NCI-H187 treated with DMSO at 0.1 percent for 48 hours (cell line): ENCODE measurements at places on chromosomes 1 and 21.

GRCh38 chr1:106843518-106843917 lies 213.0 kb upstream of the PRMT6 start:
- no peak for DNase-seq

DNA sequence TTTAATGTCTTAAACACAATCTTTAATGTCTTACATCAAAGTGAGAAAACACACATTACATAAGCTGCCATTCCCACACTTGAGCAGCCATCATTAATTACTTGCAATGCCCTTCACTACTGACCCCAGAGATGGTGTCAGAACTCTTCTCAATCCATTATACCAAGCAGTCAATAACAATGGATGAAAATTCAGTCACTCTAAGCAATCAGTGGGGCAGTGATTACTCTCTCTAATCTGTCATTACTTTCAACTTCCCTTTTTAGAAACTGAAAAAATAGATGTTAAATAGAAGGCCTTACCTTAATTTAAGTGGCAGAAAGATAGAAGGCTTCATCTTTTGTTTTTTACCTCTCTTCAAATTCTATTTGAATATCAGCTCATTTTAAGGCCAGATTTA lies 9.7 kb upstream of the FRRS1 start:
- no peak for DNase-seq

- no peak for DNase-seq
Observed at GRCh38 chr1:6443339-6444115, 19.0 kb downstream of the ESPN start.

DNA sequence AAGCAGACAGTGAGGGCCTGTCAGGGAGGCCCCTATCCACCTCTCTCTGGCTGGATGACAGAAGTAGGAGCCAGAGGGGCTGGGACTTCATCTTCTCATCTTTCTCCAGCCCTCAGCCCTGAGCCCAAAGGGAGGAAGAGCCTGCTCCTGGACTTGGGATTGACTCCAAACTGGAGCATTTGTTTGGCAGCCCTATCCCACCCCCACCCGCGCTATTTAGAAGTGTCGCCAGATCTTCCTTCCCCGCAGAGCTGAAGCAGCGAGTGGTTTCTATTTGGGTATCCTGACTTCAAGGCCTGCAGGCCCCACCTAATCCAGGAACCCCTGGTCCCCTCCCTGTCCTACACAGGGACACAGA lies 9.6 kb downstream of the NES start:
- DNase-seq, result no peak

DNA sequence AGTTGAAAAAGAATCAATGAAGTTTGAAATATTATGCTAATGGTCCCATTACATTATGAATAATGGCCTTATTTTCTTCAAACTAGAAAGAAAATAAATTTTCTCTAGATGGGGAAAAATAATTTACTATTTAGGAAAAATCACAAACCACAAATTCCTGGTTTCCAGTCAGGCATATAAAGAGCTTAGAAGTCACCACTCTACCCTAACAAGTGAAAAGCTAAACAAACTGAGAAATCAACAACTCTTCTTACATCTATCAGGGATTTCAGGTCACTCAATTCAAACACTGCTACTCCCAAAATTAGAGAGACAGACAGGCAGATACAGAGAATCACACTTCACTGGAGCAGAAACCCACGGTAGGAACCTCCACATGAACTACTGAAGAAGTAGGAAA lies 82.1 kb upstream of the LRRC7 start:
- DNase-seq, result no peak

GRCh38 chr1:178273707-178274410 lies 180.0 kb downstream of the RASAL2 start:
- no peak for DNase-seq

- DNase-seq, result no peak
Observed at GRCh38 chr1:11152755-11153154, 36.4 kb upstream of the ANGPTL7 start.

DNA sequence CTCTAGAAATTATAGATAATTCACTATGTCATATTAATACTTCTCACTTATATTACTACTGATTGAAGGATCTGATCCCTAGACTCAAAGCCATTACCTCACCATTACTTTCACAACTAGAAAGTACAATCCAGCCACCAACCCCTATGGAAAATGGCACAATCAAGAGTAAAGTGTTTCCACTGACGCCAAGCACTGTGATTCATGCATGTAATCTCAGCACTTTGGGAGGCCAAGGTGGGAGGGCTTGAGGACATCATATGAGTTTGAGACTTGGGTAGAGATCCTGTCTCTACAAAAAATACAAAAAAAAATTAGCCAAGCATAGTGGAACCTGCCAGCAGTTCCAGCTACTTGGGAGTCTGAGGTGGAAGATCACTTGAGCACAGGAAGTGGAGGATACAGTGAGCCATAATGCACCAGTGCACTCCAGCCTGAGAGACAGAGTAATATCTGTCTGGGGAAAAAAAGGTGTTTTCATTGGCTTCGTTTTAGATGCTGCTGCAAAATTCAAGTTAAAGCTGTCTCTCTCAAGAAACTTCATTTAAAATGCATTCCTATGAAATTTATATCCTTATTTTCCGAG lies 126.5 kb downstream of the AKT3 start:
- DNase-seq, result no peak

DNA sequence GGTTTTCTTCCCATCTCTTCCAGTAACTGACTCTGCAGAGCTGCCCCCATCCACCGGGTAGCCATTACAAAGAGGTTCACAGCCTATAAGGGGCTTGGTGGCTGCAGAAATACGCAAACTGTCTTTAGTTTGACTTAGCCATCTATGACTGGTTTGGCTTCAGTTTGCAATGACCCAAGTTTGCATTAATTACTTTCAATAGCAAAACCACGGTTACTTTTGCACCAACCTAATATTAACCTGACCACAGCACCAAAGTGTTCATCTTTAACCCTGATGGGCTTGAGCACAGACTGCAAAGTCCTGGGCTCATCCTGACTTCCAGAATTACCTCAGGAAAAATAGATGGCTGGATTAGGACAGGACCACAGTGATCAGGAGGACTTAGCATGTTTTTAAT lies 2.2 kb upstream of the HAO2 start:
- DNase-seq, result no peak

GRCh38 chr1:177596485-177596884 lies 373.4 kb downstream of the SEC16B start:
- no peak for DNase-seq

GRCh38 chr1:48710915-48711314 lies 65.8 kb downstream of the BEND5 start:
- DNase-seq, result no peak

DNA sequence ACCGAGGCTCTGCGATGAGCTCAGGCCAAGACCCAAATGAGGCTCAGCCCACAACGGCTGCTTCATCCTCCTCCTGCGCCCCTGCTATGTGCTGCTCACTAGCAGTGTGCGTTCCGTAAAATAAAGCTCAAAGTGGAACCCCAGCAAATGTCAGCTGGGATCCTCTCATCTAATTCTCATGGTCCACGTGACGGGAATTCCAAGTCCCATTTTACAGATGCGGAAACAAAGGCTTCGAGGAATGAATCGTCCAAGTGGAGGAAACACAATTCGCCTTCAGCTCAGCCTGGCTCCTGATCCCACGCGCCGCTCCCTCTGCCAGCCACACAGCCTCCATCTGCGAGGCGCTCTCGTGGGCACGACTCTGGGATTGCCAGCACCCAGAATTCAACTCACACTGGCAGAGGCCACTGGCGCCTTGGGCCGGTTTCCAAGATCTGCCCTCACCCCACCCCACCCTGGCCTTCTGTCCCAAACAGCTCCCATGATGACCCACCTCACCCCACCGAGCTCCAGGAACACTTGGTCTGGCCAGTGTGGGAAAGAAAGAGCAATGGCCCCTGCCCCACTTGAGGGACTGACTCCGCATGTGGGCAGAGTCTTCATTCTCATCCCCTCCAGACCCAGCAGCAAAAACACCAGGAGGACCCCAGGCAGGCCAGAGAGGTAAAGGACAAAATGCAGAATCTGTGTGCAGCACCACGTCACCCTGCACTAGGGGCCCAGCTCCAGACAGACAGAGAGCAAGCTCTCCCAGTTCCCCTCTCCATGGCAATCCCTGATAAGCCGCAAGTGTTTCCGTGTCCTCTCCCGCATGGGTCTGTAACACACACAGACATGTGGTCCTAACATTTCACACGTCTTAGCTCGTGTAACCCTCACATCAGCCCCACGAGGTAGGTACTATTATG lies 10.5 kb downstream of the CASZ1 start:
- no peak for DNase-seq

GRCh38 chr1:206969090-206969489 lies 1.2 kb downstream of the FCAMR start:
- DNase-seq, result no peak

GRCh38 chr1:78652019-78652560 lies 2.5 kb downstream of the IFI44 start:
- no peak for DNase-seq

DNA sequence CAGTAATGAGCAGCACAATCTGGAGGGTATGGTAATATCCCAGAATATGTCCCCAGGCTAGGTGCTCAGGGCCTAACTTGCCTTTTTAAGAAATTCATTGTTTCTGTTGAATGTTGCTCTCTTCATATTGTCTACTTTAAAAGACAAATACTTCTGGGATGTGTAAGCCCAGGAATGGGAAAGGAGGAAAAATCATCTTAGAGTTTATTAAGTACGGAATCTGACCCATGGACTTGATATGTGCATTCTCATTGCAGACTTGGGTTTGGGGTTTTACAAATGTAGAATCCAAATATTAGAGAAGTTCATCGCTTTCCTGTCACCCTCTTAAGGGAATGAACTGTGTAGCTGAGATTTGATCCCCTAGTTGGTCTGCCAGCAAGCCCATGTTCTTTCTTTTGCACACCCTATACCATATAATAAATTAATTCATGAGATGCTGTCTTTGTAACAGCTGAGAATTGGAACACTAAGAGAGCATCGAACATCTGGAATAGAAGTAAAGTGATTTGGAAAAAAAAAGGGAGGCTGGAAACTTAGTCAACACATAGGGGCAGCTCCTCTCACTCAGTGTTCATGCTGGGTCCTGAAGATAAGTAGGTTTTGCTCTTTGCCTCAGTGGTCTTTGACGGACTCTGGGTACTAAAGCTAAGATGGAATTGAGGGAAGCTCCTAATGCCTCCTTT lies 235.8 kb upstream of the C1orf105 start:
- no peak for DNase-seq
